CD4-positive, alpha-beta T cell treated with Interferon gamma for 1 hour (primary cell): ENCODE measurements at places on chromosomes 4 and X.

DNA sequence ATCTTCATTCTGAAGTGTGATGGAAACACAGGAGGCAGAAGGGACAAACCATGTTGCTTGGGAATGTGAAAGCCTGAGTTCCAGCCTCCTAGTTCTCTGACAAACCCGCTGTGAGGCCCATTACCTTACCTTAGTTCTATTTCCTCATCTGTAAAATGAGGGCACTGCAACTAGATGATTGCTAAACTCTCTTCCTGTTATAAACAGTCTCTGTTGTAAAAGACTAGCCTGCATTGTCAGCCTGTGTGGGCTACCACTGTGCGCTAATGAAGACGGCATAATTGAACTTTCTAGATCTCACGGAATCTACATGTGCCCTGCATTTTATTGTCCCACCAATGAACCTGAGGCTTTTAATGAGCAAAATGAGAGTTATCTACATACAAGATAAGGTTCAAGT is 147.2 kb downstream of the AFF2 start:
- DNase-seq: no peak

DNA sequence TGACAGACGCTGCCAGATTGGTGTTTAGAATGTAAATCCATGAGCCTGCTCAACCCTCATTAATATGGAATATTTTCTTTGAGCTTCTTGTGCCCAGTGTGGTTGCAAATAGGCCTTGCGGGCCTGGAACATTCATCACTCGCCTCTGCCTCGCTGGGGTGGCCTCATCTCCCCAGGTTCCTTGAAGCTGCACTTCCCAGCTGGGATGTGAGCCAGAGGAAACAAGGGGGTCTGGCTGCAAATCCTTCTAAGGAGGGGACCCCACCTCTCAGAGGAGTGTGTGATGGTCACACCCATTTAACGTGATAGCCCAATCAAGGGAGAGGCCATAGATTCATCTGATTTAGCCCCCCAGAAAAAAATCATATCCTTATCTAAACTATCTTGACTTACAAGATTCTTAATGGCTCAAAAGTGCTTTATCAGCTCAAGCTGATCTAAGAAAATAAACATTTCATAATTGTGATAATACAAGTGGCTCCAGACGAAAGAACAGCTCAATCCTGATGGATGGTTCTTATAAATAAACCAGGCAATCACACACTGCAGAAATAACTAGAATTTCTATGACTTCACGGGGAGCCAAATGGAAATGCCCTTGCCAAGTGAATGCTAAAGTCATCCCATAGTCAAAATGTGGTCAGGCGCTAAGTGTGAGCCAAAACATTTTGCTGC is 189.9 kb downstream of the PTTG2 start:
- no peak for DNase-seq

DNA sequence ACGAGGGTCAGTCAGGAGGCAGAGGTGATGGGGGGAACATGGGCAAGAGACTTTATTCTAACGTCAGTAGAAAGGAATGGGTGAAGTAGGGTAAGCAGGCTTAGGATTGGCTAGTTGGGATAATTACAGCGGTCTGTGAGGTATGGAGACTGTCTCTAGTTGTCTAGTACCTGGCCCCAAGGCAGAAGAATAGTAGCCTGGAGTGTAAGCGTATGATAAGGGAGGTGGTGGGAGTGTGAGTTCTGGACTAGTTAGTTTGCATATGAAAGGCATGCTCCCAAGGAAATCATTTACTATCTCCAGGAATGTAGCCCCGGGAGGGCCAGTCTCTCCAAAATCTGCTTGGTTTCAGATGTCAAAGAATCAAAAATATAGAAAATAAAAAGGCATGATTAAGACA is 219.6 kb upstream of the ANXA3 start:
- no peak for DNase-seq

GRCh38 chrX:3145716-3146115 is 104.4 kb downstream of the ARSF start:
- no peak for DNase-seq

DNA sequence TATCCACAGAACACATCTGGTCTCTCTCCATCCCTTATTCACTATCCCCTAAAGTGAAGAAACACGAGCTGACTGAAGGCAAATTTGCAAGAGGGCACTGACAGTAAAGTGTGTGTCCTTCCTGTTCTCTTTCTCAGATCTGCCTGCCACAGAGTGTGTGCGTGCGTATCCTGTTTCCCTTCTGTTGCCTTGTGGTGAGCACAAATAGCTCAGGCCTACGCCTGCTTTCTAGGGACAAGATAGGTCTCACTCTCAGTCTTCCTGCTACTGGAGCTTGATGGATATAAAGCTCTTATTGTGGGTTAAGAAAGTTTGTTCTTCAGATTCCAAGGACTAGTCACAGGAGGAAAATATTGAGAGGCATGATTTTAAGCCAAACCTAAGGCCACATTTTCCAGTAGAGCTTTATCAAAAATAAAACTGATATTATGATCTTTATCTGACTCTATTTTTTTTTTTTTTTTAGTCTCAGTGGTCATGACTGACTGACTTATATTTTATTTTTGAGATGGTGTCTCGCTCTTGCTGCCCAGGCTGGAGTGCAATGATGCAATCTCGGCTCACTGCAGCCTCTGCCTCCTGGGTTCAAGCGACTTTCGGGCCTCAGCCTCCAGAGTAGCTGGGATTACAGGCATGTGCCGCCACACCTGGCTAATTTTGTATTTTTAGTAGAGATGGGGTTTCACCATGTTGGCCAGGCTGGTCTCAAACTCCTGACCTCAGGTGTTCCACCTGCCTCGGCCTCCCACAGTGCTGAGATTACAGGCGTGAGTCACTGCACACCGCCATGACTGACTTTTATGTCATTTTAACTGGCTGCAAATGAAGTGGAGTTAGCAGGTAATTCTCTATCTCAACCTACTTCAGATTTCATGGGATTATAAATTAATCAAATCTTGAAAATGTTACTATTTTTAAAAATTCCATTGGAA is 140.3 kb upstream of the SH3RF1 start:
- peak; percentile 46 for DNase-seq

DNA sequence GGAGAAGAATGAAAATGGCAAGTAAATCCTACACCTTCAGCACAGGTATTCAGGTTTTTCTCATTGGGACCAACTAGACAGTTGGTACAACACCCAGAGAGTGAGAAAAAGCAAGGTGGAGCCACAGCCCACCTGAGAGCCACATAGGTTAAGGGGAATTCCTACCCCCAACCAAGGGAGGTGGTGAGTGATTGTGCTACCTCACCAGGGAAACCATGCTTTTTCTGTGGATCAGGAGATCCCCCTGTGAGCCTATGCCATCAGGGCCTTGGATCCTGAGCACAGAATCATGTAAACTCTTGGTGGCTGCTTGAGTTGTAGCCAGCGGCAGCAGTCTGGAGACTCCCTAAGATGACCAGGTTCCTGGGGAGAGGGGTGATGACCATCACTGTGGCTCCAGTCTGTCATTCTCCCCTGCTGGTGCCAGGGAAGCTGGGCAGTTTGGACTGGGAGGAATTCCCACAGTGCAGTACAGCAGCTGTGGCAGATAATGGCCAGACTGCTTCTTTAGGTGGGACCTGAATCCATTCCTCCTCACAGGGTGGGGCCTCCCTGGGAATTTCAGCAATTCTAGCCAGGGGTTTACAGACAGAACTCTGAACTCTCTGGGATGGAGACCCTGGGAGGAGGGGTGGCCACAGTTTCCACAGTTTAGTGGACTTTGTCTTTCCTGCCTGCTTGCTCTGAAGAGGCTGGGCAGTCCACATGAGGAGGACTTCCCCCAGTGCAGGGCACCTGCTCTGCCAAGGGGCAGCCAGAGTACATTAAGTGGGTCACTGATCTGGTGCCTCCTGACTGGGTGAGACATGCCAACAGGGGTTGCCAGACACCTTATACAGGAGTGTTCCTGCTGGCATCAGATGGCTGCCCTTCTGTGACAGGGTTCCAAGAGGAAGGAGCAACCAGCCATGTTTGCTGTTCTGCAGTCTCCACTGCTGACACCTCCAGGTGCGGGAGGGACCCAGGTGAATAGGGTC is 43.2 kb downstream of the PARM1 start:
- no peak for DNase-seq

DNA sequence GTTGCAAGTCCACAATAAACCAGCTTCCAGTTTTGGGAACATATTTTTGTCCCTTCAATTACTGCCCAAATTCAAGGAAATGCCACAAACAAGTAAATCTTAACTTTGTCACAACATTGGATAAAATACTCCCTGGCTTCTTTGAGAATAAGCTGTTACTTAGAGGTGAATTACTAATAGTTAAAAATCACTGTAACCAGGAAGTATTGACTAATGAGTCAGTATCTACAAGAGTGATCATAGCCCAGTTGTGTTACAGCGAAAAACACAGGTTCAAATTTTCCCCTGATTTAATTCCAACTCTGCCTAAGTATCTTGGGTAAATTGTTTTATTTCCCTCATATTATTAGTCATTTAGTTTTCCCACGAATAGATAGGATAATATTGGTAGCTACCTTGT is 291.2 kb upstream of the PPARGC1A start:
- no peak for DNase-seq
